Fibroblast of gingiva (primary cell): ENCODE measurements at places on chromosomes 6 and 20.

DNA sequence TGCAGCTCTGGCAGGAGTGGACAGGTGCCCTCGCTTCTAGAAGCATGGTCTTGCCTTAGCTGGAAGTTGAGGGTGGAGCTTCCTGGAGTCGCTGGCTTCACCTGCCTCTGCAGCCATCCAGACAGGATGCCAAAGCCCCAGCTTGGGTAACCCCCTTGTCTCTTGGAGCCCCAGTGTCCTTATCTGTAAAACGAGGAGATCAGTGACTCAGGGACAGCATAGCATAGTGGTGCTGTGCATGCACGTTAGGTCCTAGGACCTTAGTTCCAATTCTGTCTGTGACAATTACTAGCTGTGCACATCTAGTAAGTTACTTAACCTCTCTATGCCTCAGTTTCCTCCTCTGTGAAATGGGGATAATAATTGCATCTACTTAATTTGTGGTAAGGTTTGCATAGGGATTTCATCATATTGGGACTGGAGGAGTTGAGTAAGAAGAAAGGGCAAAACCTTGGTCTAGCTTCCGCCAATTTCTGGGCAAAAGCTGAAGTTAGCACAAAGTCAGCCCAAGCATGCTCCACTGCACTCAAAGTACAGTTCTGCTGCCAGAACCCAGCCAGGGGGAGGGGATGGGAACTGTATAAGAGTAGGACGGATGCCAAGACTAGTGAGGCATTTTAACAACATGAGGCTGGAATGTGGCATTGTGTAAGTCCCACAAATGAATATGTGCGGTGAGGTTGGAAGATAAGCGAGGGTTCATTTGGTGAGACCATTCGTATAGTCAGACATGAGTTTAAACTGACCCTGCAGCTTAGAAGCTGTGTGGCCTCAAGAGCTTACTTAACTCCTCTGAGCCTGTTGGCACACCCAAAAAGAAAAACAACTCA lies 24.5 kb downstream of the TOX2 start:
- DNase-seq, result peak; percentile 100

DNA sequence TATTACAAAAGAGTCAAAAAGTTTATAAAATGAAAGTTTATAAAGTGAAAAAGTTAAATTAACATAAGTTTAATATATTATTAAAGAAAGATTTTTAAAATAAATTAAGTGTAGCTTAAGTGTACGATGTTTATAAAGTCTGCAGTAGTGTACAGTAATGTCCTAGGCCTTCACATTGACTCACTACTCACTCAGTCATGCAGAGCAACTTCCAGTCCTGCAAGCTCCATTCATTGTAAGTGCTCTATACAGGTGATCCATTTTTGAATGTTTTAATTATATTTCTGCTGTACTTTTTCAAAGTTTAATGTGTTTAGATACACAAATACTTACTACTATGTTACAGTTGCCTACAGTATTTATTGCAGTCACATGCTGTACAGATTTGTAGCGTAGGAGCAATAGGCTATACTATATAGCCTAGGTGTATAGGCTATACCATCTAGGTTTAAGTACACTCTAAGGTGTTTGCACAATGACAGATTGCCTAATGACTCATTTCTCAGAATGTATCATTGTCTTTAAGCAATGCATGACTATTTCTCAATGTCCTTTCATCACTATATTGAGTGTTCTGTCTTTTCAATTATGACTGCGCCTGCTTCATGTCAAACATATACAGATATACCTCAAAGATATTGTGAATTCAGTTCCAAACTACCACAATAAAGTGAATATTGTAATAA lies 1110.3 kb upstream of the MAP3K7 start:
- no peak for DNase-seq

GRCh38 chr6:30711758-30712380 lies 5.2 kb downstream of the MDC1 start:
- no peak for DNase-seq

GRCh38 chr6:158767709-158768108 lies 51.5 kb downstream of the EZR start:
- no peak for DNase-seq

DNA sequence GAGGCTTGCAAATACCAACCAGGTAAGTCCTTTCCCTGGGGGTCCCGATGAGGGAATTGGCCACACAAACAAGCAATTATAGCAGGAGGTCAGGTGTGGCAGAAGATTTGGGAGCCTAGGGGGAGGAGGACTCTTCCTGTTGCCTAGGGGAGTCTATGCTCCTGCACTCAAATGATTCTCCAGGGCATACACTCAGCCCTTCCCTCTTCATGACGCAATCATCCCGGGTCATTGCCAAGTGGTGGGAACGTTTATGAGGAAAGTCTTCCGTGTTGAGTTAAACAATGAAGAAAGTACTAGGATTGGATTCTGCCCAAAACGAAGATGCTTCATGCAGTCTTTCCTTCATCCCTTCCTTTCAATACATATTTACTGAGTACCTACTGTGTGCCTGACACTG lies 186.5 kb upstream of the TSHZ2 start:
- no peak for DNase-seq

DNA sequence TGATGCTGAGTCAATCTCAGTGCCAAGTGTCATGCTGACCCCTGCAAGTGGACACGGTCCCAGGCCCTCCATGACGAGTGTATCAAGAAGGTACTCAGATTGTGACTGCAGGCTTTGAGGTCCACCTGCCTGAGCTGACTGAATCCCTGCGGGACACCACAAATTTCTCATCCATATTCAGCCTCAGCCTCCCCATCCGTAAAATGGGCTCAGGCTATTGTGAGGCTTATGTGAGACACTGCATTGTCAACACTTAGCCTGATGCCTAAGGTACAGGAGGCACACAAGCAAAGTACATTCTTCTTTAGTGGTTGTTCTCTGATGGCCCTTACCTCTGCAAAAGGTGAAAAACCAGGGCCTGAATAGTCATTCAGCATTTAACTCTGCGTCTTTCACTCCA lies 70.4 kb upstream of the NFATC2 start:
- no peak for DNase-seq

DNA sequence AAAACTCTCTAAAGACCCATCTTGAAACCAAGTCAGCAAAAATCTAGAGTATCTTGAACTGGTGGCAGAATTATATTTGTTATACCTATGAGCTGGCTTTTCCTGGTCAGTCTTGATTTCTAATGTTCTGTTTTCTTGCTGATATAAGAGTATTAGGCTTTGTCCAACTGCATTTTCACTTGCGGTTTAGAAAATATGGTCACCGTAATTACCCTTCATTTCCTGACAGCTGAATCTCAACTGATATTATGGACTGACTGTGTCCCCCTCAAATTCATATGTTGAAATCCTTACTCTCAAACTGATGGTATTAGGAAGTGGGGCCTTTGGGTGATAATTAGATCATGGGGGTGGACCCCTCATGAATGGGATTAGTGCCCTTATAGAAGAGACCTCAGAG lies 72.1 kb downstream of the TXLNB start:
- DNase-seq, result no peak

DNA sequence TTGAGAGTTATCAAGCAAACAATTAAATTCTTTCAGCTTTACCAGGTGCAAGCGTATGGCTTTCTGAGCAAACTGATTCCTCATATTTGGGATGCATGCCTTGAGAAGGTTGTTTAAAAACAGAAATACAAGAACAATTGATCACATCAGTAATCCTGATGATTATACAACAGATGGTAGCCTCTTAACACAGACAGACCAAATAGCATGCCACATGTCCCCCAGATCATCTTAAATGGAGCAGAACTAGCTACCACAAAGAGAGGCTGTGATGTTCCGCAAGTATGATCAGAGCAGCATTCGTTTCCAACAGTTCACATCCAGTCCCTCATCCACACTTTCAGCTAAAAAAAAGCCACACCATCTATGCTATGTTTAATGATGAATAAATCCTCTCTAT lies 246.2 kb upstream of the NRSN1 start:
- DNase-seq, result no peak

DNA sequence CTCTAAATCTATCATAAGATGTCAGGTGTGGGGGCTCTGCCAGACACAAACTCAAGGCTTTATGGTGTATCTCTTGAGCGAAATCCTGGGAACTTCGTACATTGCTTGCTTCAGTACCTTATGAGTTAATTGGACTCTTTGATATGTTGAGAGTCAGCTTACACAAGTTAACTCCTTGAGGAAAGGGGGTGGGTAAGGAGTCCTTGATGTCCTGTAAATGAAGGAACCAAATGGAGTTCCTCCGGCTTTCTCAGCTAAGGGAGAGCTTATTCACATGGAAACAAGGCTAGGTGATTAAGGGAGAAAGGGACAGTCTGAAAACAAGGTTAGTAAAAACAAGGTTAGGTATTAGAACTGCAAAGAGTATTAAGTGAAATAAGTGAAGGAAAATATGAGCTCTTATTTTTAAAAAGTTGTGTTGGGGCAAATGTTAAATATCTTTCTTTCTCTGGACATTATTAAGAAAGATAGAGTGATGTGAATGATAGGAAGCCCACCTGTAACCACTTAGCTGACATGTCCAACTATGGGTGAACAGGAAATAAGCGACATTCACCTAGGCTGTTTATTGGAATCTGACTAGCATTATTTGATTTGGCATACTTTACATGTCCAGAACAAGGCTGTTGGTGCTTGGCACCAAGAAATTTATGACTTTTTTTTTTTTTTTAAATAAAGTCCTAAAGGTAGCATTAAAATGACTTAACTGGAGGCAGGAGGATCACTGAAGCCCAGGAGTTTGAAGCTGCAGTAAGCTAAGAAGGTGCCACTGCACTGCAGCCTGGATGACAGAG lies 26.5 kb downstream of the GTF2H5 start:
- DNase-seq, result no peak

- no peak for DNase-seq
Observed at GRCh38 chr6:33850296-33850695, 46.5 kb upstream of the MLN start.

DNA sequence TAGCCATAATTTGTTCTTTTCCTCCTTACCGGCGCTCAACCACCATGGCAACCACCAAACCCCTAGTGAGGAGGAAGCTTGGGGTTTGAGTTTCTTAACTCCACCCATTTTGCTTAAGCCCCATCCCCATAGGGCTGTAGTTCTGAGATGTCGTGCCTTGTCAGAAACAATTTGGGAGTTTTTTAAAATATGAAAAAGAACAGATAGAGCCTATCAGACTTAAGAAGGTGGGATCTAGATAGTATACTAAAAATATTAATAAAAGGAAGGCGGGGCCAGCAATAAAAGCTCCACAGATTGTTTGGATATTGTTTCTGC lies 5.6 kb downstream of the BRD2 start:
- peak; percentile 58 for DNase-seq

DNA sequence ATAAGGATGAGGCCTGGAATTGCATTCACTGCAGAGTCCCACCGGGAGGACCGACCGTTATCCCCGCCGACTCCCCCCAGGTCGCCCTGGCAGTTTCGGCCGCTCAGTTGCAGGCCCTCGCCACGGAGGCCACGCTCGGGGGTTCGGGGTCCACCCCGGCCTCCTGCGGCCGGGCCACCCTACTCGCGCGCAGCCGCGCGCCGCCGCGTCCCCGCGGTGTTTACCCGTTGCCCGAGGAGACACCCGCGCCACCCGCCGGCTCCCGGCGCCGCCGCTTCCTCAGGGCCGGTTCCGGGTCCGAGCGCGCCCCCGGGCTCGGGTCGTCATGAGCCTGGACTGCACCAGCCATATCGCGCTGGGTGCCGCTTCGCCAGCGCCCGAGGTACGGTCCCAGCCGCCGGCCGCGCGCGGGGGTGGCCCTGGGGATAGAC lies at the start of gene CCDC170:
Gene CCDC170 (plus strand): TSS at position 214 of the 431 bp plus-strand sequence. CDS start 112 bp downstream, at position 326.
- peak; percentile 7 for DNase-seq

DNA sequence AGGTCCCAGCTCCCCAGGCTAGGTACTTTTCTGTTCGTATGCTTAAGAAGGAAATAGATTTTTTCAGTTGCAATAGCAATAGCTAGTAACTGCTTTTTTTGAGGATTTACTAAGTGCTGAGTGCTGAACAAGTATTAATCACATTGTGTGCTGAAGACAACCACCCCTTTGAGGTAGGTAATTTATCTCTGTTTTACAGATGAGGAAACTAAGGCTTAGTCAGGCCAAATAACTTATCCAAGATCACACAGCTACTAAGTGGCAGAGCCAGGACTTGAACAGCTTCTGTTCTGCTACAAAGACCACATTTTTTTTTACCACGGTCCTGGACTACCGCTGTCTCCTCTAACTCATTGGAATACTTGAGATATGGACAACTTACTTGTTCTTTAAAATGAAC lies 39.8 kb downstream of the LRRN4 start:
- no peak for DNase-seq

DNA sequence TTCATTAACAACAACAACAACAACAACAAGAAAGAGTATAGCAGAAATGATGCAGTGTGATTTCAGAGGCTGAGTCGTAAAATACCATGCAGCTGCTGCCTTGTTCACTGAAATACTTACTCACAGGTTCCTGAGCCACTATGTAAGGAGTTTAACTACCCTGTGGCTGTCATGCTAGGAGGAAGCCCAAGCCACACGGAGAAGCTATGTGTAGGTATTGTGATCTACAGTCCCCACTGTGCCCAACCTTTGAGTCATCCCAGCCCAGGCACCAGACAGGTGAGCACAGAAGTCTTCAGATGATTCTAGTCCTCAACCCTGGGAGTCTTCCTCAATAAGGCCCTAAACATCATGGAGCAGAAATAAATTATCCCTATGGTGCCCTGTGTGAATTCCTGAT lies 14.6 kb upstream of the RALY start:
- DNase-seq, result no peak

GRCh38 chr6:129766959-129767728 lies 57.2 kb upstream of the ARHGAP18 start:
- DNase-seq, result peak; percentile 20

GRCh38 chr6:12962529-12962928 lies 246.0 kb downstream of the PHACTR1 start:
- no peak for DNase-seq

DNA sequence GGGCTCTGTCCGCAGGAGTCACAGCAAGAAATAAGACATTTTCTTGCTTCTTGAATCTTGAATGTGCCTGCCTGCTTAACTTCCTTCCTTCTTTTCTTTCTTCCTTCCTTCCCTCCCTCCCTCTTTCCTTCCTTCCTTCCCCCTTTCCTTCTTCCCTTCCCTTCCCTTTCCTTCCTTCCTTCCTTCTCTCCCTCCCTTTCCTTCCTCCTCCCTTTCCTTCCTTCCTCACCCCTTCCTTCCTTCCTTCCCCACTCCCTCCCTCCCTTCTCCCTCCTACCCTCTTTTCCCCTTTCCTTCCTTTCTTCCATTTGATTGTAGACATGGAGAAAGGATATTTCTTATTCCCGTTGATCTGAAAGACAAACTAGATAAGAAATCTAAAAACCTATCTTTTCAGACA lies 436.8 kb upstream of the AGPAT4 start:
- DNase-seq, result no peak

GRCh38 chr6:139881728-139882211 lies 507.3 kb upstream of the CITED2 start:
- DNase-seq, result peak; percentile 27

GRCh38 chr6:146551545-146551944 lies 7.9 kb downstream of the RAB32 start:
- no peak for DNase-seq

DNA sequence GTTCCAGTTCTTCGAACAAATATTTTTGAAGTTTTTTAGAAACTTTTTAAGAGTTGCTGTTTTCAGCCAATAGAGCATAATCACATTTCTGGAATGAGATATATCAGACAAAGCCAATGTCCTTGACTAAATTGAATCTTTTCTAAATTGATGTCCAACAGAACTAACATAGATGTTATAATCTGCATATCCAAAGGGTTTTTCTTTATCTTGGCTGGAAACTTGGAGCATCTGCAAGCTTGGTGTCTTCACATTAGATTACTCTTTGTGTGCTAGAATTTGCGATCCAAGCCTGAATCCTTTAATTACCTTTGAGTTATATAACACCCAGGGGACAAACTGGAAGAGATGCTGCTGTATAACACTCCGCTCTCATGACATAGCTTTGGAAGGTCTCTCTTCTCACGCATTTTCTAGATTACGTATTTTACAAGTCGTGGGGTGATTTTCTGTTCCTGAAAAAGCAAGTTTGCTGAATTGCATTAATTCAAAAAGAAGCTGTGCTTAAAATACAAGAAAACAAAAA lies 64.4 kb upstream of the FUCA2 start:
- DNase-seq, result no peak
